ENCODE measurements at places on chromosomes 13 and 19.

DNA sequence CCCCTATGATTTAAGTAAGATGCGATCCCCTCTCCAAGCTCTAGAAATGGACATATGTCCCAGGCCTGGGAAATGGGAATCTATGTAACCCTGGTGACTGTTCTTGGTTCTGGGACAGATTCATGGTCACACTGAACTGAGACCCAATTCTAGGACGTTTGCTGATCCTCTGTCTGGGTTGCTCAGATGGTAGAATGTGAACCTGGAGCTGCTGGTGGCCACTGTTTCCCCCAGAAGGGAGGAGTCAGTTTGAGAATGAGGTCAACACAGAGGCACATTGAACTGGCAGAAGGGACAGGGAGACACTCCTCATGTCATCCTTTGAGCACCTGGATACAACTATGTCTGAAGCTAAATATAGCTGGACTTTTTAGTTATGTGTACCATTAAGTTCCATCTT lies 29.1 kb downstream of the FAM187B start:
- no peak for DNase-seq

DNA sequence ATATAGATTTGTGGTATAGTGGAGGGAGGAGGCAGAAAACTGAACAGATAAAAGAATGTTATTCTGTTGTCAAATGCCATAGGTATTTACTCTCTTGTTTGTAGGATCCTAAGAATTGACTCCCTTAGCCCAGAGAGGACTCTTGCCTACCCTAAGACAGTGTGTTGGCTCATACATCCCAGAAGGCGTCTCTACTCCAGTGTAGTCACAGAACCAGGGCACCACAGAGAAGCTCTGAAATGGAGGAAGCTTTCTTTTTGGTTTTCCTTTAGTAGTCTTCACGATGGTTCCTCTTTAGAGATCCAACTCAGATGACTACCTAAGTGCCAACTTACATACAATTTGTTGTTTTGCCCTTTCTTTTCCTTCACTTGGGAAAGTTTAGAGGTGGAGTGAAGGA lies 14.0 kb downstream of the GPR183 start:
- DNase-seq, result no peak

DNA sequence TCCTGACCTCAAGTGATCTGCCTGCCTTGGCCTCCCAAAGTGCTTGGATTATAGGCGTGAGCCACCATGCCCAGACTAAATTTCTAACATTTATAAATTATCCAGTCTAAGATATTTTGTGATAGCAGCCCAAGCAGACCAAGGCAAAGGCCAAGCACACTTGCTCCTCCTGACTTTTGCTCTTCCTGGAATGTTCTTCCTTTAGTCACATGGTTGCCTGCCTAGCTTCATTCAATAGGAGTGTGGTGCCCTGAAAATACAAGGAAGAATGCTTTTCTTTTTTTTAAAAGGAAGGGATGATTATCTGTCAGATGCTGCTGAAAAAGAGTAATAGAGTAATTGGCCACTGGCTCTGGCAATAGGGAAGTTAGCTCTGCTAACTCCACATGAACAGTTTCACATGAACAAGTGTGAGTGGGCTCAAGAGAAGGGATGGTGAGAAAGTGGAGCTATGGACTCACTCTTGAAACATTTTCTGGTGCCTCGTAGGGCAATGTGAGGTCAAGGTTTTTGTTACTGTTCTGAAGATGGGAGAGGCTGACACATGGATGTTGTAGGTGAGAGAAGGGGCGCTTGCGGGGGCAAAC lies 47.1 kb downstream of the USPL1 start:
- no peak for DNase-seq

DNA sequence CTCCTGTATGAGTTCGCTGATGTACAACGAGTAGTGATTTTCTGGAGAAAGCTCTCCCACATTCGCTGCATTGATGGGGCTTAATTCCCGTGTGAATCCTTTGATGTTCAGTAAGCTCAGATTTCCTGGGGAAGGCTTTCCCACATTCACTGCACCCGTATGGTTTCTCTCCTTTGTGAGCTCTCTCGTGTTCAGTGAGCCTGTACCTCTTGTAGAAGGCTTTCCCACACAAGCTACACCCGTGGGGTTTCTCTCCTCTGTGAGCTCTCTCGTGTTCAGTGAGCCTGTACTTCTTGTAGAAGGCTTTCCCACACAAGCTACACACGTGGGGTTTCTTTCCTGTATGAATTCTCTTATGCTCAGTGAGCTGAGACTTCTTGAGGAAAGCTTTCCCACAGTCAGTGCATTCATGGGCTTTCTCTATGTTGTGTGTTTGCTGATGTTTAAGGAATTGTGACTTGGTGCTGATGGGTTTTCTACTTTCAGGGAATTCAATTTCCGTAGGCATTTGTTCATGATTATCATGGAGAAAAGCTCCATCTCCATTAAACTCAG lies 3.5 kb upstream of the ZNF577 start:
- no peak for DNase-seq

DNA sequence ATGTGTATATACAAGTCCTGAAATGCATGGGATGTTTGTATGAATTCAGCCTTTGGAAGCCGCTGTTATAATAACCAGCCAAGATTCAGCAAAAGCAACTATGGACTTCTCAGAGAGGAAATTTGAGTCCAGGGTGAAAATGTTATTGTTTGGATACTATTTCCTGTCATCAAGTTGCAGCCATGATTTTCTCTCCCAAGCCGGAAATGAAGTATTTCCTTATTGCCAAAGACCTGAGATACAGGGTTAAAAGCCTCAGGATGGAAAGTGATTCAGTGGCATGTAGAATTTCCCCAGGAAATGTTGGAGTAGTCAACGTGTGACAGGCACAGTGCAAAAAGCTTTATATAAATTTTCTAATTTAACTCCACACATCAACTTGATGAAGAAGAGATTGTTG lies 133.9 kb downstream of the IRS2 start:
- DNase-seq, result no peak

DNA sequence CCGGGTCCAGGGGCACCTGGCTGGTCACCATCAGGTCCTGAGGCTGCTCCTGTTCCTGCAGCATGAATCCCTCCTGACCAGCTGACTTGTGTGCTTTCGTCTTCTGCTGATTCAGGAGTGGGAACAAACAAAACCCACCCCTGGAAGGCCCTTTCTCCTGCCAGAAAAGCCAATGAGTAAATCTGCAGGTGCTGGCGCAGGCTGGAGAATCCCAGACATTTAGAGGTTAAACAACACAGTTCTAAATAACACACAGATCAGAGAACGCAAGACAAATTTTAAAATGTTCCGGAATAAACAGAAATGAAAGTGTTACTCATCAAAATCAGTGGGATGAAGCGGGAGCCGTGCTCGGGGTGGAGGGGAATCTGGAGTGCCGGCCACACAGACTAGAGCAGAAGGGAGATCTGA lies 60.6 kb upstream of the C13orf46 start:
- DNase-seq, result no peak

- DNase-seq, result no peak
These were observed 656.9 kb upstream of the MIR17HG start for GRCh38 chr13:90690458-90691080.

- DNase-seq, result no peak
These were observed 9.7 kb downstream of the SIGLEC8 start for GRCh38 chr19:51448411-51449016.

DNA sequence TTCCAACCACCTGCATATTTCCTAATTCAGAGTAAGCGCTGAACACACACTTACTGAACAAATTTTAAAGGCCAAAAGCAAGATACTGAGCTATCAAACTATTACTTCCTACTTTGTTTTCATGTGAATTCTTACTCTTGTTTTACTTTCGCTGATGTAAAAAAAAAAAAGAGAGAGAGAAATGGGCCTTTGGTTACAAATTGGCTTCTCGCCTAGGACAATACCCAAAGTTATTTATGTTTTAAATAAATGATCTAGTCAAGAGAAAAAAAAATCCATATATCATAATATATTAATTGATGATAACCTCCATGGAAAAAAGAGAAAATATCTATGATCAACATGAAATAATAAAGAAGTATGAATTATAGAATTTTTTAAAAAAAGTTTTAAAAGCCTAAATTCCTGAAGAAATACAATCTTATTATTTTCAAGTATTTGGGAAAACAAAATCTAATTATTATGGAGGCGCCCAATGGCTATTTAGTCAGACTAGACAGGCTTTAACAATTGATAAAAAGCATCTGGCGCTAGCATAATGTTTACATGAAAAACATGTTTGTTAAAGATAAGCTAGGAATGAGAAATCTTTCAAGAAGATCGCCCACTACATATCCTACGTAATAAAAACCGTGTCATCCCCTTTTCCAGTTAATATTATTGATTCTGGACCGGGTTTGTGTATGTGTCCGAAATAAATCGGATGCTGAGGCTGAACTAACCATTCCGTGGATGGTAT lies 9.0 kb downstream of the COL4A1 start:
- DNase-seq, result no peak

- DNase-seq, result no peak
These were observed 88.5 kb upstream of the SIAH3 start for GRCh38 chr13:45940061-45940460.

- peak; percentile 97 for DNase-seq
These were observed at the start of gene UBA52 for GRCh38 chr19:18571564-18572344. TSS of gene UBA52 (plus strand) at chr19:18571857. CDS start at chr19:18573301, 1,444 bp downstream.

- no peak for DNase-seq
These were observed 1.0 kb upstream of the TYROBP start for GRCh38 chr19:35908973-35909683.

GRCh38 chr19:4401769-4402170 lies 670 bp upstream of the CHAF1A start:
- no peak for DNase-seq

DNA sequence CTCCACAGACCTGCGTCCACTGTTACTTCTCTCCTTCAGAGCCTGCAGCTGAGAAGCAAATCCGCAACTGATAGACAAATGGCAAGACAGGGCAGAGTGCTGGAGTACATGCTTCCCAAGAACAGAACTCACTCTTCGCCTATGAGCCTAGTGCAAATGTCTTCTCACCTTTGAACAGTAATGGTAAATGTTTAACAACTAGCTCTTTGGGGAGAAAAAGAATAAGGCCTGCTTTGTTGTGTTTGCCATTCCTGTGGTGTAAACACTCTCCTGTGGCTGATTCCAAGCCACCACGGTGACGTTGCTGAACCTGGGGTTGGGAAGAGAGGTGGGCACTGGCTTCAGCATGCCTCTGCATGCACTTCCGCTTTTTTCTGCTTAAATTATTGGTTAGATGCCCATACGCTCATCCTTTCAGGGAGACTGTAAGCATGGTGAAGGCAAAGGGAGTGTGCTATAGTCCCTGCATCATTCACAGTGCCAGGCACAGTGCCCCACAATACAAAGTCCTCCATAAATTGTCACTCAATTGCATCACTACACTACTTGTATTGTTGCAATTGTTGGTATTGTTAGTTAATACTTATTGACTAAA lies 28.1 kb upstream of the GTF3A start:
- DNase-seq, result no peak

GRCh38 chr13:28131646-28132045 lies 6.7 kb upstream of the PAN3 start:
- DNase-seq, result no peak

GRCh38 chr13:50762969-50763567 lies 80.4 kb downstream of the DLEU7 start:
- DNase-seq, result no peak

- DNase-seq, result no peak
These were observed 1.3 kb downstream of the PRR22 start for GRCh38 chr19:5782945-5783919.

Data from ACHN (cell line).